Natural killer cell (primary cell): ENCODE measurements at places on chromosomes 13 and 19. TPM values are rescaled to one million over a fixed set of nuclear protein-coding genes. Genes with fewer than 3 reads are reported as not detected.

DNA sequence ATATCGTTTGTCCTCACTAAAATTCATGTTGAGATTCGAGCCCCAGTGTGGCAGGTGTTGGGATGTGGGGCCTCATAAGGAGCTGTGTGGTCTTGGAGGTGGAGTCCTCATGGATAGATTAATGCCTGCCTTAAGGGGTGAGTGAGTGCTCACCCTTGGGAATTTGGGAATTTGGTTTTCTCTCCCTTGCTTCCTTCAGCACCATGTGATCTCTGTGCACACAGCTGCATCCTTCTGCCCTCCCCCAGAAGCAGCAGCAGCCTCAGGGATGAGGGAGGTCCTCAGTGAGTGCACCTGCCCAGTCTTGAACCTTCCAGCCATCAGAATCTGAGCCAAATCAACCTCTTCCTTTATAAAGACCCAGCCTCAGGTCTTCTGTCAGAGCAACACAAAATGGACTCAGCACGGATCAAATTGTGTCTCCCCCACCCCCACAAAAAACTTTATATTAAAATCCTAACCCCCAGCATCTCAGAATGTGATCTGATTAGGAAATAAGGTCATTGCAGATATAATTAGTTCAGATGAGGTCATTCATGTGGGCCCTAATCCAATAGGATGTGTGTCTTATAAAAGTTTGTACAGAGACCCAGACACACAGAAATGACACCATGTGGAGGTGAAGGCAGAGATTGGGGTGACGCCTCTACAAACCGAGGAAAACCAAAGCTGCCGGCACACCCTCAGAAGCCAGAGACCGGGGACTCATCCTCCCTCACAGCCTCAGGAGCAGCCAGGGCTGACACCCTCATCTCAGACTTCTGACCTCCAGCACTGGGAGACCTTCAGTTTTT lies 12.9 kb downstream of the CYTH2 start:
- peaks cover 18% of the 10 kb centered on the region for H3K4me1 ChIP-seq
- no peak for DNase-seq
- no peak overlapping the region for H3K27ac ChIP-seq
- H3K27me3 ChIP-seq = no peaks in the 10 kb centered on the region
- H3K4me3 ChIP-seq = no peak overlapping the region

KL gene
- not detected for total RNA-seq

- no peak overlapping the region for H3K4me3 ChIP-seq
- H3K36me3 ChIP-seq = no peaks in the 10 kb centered on the region
- no peaks in the 10 kb centered on the region for H3K4me1 ChIP-seq
- no peak overlapping the region for H3K27ac ChIP-seq
- H3K27me3 ChIP-seq = no peaks in the 10 kb centered on the region
- DNase-seq = no peak
Measured at GRCh38 chr13:41645331-41645730, 188.0 kb downstream of the RGCC start.

- DNase-seq = no peak
- H3K4me3 ChIP-seq = no peak overlapping the region
- H3K4me1 ChIP-seq = no peaks in the 10 kb centered on the region
- H3K27me3 ChIP-seq = no peaks in the 10 kb centered on the region
Measured at GRCh38 chr13:84470528-84470927, 588.3 kb upstream of the SLITRK1 start.
